ENCODE measurements at places on chromosomes 2 and 18.

GRCh38 chr2:43273529-43273928 lies 47.1 kb upstream of the ZFP36L2 start:
- DNase-seq: no peak

- DNase-seq: no peak
Measured at GRCh38 chr2:33632831-33633230, 33.7 kb upstream of the FAM98A start.

DNA sequence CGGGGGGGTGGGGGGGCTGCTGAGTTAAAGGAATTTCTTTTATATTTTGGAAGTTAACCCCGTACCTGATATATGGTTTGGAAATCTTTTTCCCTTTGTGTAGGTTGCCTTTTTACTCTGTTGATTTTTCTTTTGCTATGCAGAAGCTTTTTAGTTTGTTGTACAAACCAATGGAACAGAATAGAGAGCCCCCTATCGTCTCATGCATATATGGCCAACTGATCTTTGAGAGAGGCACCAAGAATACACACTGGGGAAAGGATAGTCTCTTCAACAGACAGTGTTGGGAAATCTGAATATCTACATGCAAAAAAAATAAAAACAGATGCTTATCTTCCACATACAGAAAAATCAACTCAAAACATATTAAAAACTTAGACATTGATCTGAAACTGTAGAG lies 647.8 kb upstream of the KLHL29 start:
- no peak for DNase-seq

DNA sequence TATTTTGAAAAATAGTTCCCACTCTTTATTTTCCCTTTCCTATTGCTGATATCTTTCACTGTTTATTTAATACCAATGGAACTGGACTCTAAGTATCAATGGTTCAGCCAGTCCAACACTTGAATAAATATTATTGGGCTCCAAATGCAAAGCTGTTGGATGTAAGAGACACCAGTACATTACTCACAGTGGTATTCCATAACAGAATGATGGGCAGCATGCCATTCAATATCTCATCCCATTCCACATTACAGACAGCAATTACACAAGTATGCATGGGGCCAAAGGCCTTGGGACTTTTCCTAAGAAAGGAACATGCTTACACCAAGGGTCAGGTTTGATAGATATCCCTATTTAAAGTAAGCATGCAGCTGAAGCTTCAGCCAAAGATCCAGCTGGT lies 231.9 kb downstream of the RND3 start:
- no peak for DNase-seq

DNA sequence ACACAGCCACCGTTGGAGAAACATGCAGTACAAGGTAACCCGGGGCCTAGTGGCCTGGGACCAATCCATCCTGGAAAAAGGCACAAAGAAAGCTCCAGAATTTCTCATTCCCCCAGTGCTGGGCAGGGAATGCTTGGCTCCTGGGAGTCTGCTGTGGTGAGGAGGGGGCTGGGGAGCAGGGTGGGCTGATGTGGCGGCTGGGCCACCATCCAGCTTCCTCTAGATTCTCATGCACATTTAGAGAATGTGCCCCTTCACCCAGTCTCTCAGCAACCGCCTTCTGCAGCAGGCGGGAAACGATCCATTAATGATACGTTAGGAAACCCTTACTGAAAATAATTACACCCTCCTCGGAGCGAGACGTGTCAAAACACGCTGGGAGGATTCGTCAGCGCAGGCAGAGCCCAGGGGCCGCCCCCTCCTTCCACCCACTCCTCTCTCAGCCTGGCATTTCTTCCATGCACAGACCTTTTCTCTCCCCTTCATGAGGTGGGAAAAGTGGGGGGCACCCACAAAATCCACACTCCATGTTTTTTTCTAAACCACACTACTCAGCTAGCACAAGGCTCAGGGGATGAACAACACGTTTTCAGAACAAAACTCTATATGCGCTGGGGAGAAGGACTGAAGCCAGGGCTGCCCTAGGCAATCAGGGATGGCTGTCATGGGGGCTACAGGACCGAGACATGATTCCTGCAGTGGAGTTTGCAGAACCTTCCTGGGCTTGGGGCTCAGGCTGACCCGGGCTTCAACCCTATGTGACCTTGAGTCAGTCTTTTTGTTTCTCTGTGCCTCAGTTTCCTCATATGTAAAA lies 56.1 kb upstream of the SMAD7 start:
- no peak for DNase-seq

- no peak for DNase-seq
Measured at GRCh38 chr2:287471-287885, 413 bp downstream of the ALKAL2 start.

DNA sequence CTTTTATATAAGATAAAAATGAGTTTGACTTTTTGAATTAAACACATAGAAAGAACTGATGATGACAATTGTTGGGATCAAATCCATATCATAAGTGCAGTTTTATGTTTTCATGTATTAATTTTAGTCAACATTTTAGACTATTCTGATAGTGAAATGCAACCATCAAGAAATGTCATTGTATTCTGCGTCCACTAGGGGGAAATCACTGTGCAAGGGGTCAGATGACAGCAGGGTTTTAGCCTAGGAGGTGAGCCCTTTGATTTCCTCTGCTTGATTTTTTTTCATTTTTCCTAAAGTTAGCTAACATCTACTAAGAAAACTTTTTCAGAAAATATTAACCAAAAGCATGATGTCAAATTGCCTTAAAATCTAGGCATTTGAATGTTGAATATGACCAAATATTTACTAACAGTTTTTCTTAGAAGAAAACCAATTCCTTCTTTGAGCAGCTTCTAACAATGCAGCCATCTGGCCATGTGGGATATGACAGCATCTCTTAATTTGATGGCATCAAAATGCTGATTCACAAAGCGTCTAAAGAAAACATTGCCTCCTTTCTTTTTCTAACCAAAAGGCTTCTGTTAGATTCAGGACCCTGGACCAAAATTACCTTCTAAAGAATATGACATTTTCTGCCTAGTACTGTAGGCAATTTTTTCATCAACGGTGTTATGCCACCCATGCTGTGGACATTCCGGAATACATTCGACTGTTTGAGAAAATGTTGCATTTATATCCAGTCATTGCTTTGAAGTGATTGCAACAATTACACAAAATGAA lies 141.5 kb downstream of the SPHKAP start:
- DNase-seq: peak; percentile 2

- no peak for DNase-seq
Measured at GRCh38 chr2:240946654-240947053, 40.5 kb downstream of the CROCC2 start.

GRCh38 chr2:156436497-156437085 lies 412 bp downstream of the GPD2 start:
- no peak for DNase-seq

GRCh38 chr2:130391872-130392670 lies 36.2 kb downstream of the PTPN18 start:
- DNase-seq: no peak

DNA sequence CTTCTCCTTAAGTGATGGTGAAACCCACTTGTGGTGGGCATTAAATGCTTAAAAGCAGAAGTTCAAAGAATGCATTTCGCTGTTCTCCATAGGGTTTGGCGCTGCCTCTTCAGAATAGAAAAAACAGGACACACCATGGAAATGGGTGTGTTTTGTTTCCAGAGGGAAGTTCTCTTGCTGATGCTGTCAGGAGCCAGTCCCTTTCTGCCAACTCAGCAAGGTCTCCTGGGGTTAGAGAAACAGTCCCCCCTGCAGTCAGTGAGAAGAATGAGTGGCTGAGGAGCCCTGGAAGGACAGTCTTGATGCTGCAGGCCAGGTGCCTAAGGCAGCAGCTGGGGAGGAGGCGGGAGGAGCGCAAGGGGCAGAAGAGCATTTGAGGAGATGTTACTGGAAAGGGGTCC lies 37.8 kb upstream of the ASAP2 start:
- DNase-seq: no peak

- peak; percentile 39 for DNase-seq
Measured at GRCh38 chr2:172806493-172806892, 70.8 kb downstream of the RAPGEF4 start.

DNA sequence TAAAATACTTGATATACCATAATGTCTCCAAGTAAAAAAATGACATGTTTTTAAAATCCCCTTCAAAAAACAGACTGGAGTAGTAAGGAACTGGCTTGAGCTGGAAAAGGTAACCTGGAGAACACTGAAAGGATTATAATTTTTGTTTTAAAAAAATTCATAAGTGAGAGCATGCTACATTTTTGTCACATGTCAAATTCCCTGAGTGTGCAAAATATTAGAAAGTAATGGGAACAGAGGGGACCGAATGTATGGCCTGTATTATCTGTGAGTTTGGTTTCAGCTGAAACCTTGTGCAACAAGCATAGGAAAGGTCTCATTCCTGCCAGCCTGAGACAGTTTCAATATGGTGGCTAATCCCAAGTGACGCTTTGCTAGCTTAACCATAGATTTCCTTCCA lies 202.5 kb downstream of the SLC39A10 start:
- DNase-seq: no peak

GRCh38 chr2:66346231-66346664 lies 88.7 kb upstream of the MEIS1 start:
- no peak for DNase-seq

DNA sequence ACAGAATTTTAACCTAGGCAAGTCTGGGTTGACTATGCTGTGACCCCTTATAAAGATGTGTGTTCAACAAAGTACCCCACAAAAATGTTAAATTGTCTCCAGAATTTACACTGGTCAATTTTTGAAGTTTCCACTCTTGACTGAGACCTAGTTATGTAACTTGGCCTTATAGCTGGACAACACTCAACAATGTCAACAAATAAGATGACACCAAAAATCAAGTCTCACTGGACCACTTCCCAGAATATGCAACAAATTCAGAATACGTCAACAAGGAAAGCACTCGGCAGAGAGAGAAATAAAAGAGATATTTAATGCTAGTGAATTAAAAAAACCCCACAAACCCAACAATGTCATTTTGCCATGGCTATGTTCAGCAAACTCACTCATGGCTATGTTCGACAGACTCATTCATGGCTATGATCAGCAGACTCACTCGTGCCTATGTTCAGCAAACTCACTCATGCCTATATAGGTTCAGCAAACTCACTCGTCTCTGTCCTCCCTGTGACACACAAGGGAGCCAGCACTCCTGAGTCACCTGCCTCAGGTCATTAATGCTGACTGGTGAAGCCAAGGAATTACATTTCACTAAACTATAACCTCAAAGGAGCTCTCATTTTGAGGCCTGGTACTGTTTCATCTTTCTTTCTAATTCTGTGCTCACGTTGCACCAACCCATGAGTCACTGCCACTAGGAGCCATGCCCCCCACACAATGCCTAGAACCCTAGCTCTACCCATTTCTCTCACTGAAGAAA lies 72.7 kb downstream of the PTPN2 start:
- no peak for DNase-seq

DNA sequence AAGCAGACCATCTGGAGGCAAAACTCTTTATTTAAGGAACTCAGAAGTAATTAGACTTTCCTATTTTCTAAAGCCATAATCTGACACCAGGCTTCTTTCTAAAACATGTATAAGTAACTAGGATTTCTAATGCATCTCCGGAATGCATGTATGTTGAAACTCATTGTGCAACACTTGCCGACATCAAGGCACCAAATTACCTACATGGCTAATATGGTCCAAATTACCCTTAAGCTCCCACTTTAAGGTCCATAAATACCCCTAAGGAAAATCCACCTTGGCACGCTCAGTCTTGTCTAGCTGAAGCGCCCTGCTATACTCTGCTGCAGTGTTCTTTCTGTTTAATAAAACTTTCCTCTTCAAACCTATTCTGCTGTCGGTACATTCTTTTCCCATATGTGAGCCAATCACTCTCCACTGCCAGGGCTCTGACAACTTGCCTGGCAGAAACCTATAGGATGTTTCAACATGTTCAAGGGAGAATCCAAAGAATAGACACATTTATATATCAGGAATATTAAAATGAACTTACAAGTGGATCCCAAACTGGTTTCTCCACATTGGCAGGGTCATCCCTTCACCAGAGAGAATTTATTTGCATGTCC lies 171.9 kb downstream of the GALNT1 start:
- no peak for DNase-seq

GRCh38 chr2:85771486-85771885 lies 17.7 kb downstream of the ATOH8 start:
- DNase-seq: no peak

GRCh38 chr2:137966043-137966442 lies 1.8 kb downstream of the HNMT start:
- DNase-seq: no peak

DNA sequence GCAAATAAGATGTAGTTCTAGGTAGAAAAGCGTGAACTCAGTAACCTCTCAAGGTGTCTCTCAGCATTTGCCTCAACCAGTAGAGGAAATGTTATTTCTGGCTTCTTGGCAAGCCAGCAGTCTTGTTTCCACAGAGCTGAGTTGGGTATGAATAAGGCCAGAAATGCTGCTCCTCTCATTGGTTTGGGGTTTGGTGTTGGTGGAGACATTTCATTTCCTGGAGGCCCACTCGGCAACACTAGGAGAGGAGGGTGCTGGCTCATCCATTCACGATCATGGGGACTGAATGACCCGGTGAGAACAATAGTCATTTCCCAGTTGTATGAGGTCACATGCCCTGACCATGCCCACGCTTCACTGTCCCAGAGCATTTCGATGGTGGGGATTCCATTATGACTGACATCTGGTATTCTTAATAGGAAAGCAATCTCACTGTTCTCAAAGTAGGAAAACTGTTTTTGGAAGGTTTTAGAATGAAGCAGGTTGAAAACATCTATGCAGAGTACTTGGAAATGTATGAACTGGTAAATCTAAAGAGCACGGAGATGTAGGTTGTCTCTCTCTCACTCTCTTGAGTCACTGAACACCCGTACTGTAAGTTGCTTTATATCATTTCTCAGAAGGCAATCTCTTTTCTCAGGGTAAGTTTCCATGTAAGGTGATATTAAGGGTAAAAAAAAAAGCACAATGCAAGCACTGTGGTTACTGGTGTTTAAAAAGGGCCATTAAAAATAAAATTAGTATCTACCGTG lies 37.1 kb upstream of the CTLA4 start:
- DNase-seq: no peak

DNA sequence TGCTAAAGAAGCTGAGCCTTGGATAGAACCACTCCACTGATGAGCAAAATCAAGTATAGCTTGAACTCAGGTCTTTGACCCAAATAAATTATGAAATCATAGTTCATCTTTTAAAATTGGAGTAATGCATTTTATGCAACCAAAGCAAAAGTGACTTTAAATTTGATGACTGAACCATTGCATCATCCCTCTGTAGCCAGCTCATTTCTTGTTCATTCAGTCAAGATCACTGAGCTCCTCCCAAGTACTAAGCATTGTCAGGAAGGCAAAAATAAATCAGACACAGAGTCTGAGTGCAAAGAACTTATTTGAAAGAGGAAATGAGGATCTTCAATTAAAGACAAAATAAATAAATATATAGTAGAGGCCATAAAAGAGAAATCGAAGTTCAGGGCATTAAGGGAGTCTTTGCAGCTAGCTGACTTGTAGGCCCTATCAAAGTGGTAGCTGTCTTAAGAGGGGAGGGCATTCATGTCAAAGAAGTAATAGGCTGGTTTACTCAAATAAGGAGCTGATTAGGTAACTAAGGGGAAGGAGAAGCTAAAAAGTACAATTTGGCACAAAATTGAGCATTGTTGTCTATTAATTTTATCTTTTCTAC lies 411.8 kb downstream of the MTX2 start:
- DNase-seq: no peak
